ENCODE measurements at places on chromosomes 12 and 14.

- no peak for DNase-seq
Measured at GRCh38 chr12:31228811-31229792, 96.8 kb downstream of the SINHCAF start.

- DNase-seq = no peak
Measured at GRCh38 chr12:69150083-69150795, 89.1 kb upstream of the CPSF6 start.

GRCh38 chr12:97347956-97348355 is 114.6 kb upstream of the RMST start:
- DNase-seq = no peak

GRCh38 chr12:97595426-97595831 is 132.8 kb downstream of the RMST start:
- DNase-seq = no peak

- DNase-seq = no peak
Measured at GRCh38 chr12:618605-619004, 44.6 kb downstream of the NINJ2 start.

DNA sequence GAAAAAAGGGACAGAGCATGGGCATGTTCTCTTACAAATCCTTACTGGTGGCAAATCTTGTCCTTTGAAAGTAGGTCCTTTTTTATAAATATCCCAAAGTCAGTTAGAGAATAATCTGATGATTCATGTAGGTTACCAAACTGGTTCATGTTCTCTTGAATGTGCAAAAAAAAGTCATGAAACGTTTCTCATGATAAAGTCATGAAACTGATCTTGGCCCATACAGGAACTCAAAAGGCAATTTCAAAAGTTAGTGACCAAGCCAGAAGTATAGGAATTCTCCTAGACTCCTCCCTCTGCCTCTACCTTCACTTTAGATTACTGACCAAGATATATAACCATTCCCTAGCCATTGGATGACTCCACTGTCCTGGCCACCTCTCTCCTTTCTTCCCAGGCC is 27.3 kb upstream of the SPTSSA start:
- no peak for DNase-seq

GRCh38 chr14:103396463-103396862 is 11.2 kb downstream of the MARK3 start:
- DNase-seq = no peak

All from NCI-H187 (cell line).